Stimulated activated CD4-positive, alpha-beta T cell treated with anti-CD3 and anti-CD28 coated beads, Interleukin-1b, Interleukin-23, amount 100 ng/mL, for 1 hour (primary cell): ENCODE measurements at places on chromosomes 6 and 20.
A peak's percentile ranks its signal among the peaks of the same experiment; 100 is the strongest.

- DNase-seq, result no peak
Observed at GRCh38 chr20:1291191-1291741, 25.2 kb downstream of the SNPH start.

- DNase-seq, result no peak
Observed at GRCh38 chr6:147220345-147220744, 16.1 kb downstream of the STXBP5 start.

DNA sequence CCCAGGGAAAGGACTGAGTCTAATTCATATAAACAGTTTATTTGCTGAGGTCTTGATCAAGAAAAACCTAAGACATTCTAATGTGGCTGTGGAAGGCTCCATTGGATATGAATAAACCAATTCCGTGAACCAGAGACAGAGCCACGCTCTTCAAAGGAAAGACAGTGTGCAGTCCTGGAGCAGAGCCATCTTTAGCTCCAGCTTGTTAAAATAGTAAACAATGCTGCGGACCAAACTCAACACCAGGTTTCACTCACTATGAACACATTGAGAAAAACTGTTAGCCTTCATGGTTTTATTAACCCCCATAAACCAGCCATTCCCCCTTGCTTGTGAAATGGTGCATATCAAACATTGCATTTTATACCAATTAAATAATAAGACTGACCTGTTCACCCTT is 61.9 kb downstream of the COL9A1 start:
- DNase-seq, result no peak

- DNase-seq, result no peak
Observed at GRCh38 chr6:168412456-168412855, 28.5 kb upstream of the SMOC2 start.

DNA sequence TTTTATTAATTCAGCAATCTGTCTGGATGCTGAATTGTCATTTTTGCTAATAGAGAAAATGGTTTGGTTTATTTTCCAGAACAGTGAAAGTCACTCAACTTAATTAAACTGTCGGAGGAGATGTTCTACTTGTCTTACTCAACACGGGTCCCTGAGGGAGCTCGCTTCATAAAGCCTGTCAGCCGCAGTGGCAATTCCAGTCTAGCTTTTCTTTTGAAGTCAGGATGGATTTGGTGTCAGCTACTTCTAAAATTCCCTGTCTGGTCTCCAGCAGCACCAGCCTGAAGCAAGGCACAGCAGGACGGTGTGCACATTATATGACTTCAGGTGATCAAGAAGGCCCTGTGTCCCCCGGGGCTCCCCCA is 261.5 kb downstream of the SLC24A3 start:
- DNase-seq, result no peak

- no peak for DNase-seq
Observed at GRCh38 chr6:130851026-130851425, 23.8 kb downstream of the SMLR1 start.

GRCh38 chr20:47926731-47927130 is 141.4 kb upstream of the SULF2 start:
- DNase-seq, result no peak

DNA sequence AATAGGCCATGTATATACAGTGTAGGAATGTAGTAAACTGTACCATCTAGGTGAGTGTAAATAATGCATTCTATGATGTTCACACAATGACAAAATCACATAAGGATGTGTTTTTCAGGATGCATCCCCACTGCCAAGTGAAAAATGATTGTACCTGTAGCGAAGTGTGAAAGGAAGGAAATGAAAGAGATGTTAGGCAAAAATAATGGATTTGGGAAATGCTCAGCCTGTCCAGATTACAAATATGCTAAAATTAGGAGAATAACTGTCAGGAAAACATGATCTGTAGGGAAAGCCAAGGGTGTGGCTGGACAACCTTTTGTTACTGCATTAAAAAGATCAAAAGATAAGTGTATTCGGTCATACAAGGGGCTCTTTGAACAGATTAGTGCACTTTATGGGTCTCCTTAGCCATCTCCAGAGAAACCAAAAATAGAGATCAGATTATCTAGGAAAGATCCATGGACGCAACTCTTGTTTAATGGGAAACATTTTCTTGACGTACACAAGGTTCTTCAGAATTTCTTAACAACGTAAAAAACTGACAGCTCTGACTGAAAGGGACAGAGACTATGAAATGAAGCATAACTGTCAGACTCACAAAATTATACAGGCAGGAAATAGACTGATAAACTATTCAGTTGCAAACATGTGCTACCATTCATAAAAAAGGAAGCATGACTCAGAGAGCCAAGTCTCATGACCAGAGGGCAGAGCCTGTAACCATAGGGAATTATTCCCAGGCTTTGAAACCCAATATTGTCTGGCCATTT is 253.6 kb upstream of the RAB32 start:
- no peak for DNase-seq

GRCh38 chr6:41047745-41048732 is 5.0 kb upstream of the APOBEC2 start:
- DNase-seq, result no peak

DNA sequence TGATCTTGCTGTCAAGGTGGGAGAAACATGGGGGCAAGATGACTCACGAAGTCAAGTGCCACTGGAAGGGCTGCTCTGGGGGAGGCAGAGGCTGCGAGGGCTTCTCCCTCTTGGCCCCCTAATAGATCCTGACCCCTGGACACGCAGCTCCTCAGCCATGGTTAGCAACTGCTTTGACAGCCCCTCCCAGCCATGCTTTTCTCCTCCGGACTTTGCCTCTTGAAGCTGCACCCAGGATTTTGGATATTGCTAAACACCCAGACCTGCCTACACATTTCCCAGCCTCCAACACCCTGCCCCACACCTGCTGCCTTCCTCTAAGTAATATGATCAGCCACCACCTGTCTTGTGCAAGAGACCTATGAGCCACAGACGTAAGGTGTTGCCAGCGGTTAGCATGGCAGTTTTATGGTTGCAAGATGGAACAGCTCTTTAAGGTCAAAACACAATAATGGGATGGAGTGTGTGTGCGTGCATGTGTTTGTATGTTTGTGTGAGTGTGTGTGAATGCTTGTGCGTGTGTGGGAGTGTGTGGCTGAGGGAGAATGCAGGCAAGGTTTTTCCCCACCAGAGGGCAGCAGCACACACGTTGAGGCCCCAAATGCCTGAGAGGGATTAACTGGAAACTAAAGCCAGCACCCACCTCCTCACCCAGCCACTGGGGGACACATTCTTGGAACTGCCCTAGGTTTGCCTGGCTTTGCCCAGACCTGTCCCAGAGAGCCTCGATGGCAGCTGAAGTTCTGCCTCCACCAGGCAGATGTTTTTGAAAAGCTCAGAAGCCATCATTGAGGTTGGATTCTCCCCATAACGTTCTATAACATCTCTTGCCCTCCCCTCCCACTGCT is 2.5 kb downstream of the IP6K3 start:
- DNase-seq, result peak; percentile 45

DNA sequence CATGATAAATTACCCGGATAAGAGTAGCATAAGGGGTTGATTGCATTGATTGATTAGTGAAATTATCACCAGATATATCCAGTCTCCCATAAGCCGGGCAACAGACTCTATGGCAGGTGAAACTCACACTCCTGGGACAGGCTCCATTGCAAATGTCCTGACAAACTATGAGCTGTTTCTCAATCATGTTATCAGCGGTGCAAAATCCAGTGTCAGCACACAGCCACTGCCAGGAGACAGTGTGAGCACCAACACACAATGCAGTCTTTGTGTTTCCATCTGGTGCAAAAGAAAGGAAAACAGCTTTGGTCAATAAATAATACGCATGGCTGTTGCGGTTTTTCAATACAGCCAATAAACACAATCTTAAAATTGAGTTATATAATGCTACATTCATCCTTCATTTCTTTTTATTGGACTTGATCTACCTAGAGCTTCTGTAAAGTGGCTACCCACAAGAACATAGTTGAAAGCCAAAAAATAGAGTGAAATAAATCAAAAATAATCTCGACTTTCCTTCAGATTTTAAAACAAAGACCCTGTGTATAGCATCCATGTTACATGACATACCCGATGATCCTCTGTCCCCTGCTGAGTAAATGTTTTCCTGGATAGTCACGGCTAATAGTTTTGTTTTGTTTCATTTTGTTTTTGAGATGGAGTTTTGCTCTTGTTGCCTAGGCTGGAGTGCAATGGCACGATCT is 64.3 kb upstream of the AFDN start:
- DNase-seq, result no peak

GRCh38 chr6:152771061-152771687 is 20.6 kb downstream of the VIP start:
- no peak for DNase-seq

- no peak for DNase-seq
Observed at GRCh38 chr6:112539355-112539754, 192.2 kb downstream of the RFPL4B start.

DNA sequence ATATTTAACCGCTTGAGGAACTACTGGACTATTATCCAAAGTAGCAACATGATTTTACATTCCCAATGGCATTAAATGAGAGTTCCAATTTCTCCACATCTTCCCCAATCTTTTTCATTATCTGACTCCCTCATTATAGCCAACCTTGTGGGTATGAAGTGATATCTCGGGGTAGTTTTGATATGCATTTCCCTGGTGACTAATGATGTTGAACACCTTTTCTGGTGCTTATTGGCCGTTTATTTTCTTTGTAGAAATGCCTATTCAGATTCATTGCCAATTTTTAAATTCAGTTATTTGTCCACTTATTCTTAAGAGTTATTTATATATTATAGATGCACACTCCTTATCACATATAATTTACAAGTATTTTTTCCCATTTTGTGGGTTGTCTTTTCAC is 129.0 kb downstream of the MMS22L start:
- DNase-seq, result no peak

DNA sequence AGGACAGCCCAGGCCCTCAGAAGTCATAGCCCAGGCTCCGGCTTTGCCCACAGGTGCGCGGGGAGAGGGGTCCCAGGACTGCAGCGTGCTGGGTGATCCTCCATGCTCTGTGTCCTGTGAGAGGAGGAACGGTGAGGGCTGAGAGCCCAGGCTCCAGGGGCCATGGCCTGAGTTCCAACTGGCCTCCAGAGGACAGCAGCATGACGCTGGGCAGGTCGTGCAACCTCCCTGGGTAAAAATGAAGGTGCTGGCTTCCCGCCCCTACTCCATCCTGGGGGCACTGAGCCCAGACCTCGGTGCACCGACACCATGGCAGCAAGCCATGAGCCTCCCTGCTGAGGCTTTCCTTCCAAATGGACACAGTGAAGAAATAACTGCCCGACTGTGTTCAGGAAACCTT is 305.4 kb downstream of the TAF4 start:
- DNase-seq, result no peak

DNA sequence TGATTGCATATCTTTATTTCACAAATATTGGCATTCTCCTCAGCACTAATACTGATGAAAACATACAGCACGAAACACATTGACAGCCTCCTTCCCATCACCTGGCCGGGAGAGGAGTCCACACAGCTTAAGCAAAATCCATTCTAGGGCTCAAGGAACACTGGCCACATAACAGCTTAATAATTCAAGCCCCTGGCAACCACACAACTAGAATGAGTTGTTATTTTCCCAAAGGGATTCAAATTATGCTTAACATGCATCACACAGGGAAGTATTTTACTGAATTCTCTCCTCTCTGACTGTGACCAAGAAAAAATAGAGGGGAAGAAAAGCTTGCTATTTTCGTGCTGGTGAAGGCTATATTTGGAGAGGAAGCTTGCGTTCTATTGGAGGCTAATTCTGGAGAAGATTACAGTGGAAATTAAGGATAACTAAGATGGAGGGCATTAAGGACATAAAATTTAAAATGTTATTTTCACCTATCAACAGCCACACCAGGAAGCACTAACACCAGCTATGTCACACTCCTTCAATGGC is 198.5 kb downstream of the ADGRG6 start:
- no peak for DNase-seq

GRCh38 chr20:62336329-62336728 is 30.8 kb downstream of the LAMA5 start:
- no peak for DNase-seq

DNA sequence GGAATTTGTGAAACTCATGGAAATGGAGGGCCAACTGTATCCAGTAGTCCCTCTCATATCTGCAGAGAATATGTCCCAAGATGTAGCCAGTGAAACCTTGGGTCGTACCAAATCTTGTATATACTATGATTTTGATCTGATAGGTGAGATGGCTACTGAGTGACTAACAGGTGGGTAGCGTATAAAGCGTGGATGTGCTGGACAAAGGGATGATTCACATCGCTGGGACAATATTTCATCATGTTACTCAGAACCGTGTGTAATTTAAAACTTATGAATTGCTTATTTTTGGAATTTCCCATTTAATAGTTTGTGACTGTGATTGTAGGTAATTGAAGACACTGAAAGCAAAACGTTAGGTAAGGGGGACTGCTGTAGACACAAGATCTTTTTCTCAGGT is 144.1 kb downstream of the SMAP1 start:
- no peak for DNase-seq

- no peak for DNase-seq
Observed at GRCh38 chr20:33947709-33948295, 45.9 kb upstream of the RALY start.

- DNase-seq, result peak; percentile 35
Observed at GRCh38 chr6:42898891-42899361, 16.9 kb upstream of the PTCRA start.

DNA sequence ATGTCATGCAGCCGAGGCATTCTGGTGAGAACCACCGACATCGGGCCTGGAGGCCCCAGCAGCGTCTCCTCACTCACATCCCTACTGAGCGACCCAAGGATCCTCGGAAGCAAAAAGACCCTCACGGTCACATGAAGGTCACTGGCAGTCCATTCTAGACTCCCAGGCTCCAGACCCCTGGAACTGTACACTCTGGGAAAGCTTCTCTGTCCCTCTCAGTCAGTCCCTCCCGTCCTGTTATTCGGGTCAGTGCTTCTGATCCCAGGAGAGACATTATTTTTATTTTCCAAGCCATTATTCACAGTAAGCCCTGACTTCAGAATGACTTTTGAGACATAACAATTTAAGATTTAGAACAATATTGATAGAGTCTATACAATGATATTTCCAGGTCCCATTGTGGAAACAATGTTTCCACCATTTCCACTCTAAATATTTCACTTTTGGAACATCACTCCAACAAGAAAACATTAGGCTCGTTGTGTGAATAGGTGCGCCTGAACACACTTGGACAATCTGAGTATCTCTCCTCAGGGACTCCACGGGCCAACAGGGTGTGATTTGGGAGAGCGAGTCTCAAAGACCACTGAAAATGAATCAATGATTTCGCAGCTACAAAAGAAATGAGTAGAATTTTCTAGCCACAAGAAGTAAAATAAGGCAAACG is 199.7 kb downstream of the SOD2 start:
- no peak for DNase-seq
